ENCODE measurements at places on chromosomes 1 and 21. TPM values are rescaled to one million over a fixed set of nuclear protein-coding genes. Genes with fewer than 3 reads are reported as not detected.

The GJA9 gene
- total RNA-seq: not detected

The AKR7A3 gene
- 0.25 TPM for total RNA-seq

GRCh38 chr1:212686069-212686468 is 13.6 kb downstream of the BATF3 start:
- DNase-seq: no peak

- peak; percentile 91 for DNase-seq
Measured at GRCh38 chr1:27122652-27123051, 32.3 kb downstream of the SLC9A1 start.

The HCRTR1 gene
- total RNA-seq: 0.77 TPM

GRCh38 chr1:19453741-19454201 is 31.6 kb downstream of the CAPZB start:
- DNase-seq: no peak

- no peak for DNase-seq
Measured at GRCh38 chr21:24045775-24046215, 1561.5 kb downstream of the MRPL39 start.

The KPRP gene
- not detected for total RNA-seq

GRCh38 chr1:20351911-20352701 is 61.4 kb downstream of the VWA5B1 start:
- no peak for DNase-seq

DNA sequence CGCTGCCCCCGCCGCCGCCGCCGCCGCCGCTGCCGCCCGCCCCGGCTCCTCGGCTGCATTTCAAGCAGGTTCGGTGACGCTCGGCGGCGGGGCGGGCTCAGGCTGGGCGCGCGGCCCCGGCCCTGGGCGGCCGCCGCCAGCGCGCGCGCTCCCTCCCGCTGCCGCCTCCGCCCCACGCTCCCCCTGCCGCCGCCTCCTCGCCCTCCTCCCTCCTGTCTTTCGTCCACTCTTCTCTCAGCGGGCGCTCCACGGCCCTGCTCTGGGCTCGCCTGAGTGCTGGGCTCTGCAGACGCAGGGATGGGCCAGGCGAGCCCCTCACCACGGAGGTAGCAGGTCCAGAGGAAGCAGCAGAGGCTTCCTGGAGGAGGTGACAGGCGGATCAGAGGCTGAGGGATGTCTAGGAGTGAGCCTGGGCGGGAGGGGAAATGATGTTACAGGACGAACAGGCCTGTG is at the start of gene LRP8:
TSS of gene LRP8 (minus strand) at position 62 of the 453 bp plus-strand sequence. CDS start 158 bp downstream, outside the sequence.
- no peak for DNase-seq

DNA sequence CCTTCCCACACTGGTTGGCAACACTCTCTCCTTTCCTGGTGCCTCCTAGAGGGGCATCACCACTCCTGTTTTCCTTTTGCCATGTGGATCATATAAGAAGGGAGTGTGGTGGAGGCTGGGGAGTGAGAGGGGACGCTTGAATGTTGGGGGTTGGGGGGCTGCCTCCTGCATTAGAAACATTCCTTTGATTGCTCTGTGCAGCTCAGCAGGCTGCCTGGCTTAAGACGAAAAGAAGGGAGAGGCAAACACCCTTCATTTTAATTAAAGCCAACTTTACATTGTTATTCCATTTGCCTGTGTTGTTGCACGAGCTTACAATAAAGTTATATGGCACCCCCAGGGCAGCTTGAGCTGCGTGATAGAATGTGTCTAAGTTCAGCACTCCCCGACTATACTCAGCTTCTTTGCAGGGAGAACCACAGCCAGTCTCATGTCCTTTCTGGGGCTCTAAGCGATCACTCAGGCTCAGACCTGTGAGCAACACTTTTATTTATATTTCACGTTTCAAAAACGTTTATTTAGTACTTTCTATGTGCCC is 57.4 kb downstream of the FOXD2 start:
- DNase-seq: no peak

- DNase-seq: no peak
Measured at GRCh38 chr1:20266642-20267041, 24.0 kb upstream of the VWA5B1 start.

- DNase-seq: no peak
Measured at GRCh38 chr21:40915114-40915513, 68.2 kb upstream of the DSCAM start.

The SDC3 gene
- total RNA-seq: 58.0 TPM

The TTC34 gene
- total RNA-seq: under 0.01 TPM

DNA sequence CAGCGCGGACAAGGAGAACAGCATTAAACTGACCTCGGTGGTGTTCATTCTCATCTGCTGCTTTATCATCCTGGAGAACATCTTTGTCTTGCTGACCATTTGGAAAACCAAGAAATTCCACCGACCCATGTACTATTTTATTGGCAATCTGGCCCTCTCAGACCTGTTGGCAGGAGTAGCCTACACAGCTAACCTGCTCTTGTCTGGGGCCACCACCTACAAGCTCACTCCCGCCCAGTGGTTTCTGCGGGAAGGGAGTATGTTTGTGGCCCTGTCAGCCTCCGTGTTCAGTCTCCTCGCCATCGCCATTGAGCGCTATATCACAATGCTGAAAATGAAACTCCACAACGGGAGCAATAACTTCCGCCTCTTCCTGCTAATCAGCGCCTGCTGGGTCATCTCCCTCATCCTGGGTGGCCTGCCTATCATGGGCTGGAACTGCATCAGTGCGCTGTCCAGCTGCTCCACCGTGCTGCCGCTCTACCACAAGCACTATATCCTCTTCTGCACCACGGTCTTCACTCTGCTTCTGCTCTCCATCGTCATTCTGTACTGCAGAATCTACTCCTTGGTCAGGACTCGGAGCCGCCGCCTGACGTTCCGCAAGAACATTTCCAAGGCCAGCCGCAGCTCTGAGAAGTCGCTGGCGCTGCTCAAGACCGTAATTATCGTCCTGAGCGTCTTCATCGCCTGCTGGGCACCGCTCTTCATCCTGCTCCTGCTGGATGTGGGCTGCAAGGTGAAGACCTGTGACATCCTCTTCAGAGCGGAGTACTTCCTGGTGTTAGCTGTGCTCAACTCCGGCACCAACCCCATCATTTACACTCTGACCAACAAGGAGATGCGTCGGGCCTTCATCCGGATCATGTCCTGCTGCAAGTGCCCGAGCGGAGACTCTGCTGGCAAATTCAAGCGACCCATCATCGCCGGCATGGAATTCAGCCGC is 2.5 kb downstream of the S1PR1 start:
- peak; percentile 68 for DNase-seq

The F13B gene
- not detected for total RNA-seq

- DNase-seq: no peak
Measured at GRCh38 chr1:67528141-67528540, 97.9 kb upstream of the SERBP1 start.

The LRRC71 gene
- 0.13 TPM for total RNA-seq

The PHGDH gene
- 0.64 TPM for total RNA-seq

GRCh38 chr1:213008564-213008963 is 7.1 kb downstream of the ANGEL2 start:
- no peak for DNase-seq

- DNase-seq: no peak
Measured at GRCh38 chr1:26910343-26911160, 3.2 kb downstream of the NR0B2 start.

GRCh38 chr1:177424744-177425143 is 254.0 kb downstream of the BRINP2 start:
- DNase-seq: no peak

DNA sequence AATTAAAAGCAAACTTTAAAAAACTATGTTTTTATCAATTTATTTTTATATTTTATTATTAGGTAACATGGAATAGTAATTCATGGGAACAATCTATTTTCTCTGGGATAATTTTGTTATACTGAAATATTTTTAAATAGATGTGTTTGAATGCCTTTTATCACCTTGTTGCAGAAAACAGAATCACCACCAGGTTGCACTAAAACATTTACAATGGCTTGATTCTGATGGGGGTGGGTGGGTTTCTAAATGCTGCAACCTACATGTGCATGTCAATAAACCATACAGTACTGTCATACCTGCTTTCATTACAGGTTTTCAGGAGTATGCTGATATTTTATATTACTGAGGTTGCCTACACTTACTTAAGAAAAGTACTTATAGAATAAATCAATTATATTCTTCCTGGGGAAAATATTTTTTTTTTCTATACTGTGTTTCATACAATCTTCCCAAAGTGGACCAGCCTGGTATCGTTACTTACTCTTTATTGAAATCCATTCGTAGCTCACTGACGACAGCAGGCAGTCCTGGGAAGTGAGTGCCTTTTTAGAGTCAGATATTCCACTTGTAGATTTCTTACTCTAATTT is 132.8 kb downstream of the PTPRC start:
- peak; percentile 87 for DNase-seq

- DNase-seq: no peak
Measured at GRCh38 chr1:3825356-3825755, 29.1 kb upstream of the LRRC47 start.

- no peak for DNase-seq
Measured at GRCh38 chr1:51648180-51649109, 31.6 kb downstream of the OSBPL9 start.

DNA sequence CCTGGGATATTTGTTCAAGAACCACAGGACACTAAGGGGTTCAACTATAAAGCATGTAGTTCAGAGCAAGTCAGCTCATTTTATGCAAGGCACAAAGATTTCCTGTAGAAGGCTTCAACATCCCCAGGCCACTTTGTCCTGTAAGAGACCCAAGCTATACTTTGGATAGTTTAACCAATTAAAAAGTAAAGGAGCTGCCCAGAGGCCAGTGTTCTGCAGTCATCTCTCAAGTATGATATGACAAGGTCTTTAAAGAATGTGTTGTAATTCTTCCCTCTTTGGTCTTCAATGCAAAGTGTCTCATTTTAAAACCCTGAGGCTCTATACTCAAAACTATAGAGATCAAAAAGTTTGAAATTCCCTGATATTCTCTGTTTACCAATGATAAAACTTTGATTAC is 34.1 kb downstream of the KRTAP20-3 start:
- DNase-seq: no peak

All from dermis microvascular lymphatic vessel endothelial cell (primary cell).